ENCODE measurements at places on chromosomes 5 and 9. TPM values are rescaled to one million over a fixed set of nuclear protein-coding genes. Genes with fewer than 3 reads are reported as not detected.
A peak's percentile ranks its signal among the peaks of the same experiment; 100 is the strongest.

DNA sequence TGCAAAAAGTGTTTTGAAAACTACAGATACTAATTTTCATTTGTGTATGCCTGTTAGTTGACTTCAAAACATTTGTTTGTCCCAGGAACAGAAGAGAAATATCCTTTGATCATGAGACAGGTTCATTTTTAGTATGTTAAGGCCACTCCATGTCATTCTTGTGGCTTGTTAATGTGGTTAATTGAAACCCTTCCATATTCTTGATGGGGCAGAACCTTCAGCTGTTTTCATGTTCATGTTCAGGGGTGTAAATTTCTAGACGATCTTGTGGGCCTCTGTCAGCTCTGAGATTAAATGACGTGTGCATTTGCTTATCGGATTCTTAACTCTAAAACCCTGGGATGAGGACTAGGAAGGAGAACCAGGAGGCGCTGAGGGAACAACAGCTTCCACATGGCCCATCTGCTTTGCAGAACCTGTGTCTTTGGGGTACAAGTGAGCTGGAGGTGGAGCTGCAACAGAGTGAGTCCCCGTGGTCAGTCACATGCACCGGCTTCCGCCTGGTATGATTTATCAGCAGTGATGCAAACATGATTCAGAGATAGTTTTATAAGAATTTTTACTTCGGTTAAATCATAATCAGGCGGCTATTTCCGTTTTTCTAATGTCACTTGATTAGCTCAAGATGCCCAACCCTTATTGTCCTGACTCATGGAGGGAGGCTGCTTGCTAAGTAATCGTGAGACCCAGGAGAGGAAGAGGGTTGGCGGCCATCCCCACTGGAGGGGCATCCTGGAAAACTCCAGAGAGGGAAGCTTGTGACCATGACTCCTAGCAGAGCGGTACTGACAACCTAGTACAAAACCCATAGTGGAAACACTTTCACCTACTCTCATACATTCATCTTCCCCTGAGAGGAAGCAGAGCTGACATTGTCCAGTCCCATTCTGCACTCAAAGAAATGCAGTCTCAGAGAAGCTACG lies 138.4 kb downstream of the C9orf152 start:
- DNase-seq: no peak

TLE1 gene
- total RNA-seq: 64.1 TPM

- DNase-seq: no peak
These were observed 12.7 kb downstream of the VAV2 start for GRCh38 chr9:133979273-133979920.

DNA sequence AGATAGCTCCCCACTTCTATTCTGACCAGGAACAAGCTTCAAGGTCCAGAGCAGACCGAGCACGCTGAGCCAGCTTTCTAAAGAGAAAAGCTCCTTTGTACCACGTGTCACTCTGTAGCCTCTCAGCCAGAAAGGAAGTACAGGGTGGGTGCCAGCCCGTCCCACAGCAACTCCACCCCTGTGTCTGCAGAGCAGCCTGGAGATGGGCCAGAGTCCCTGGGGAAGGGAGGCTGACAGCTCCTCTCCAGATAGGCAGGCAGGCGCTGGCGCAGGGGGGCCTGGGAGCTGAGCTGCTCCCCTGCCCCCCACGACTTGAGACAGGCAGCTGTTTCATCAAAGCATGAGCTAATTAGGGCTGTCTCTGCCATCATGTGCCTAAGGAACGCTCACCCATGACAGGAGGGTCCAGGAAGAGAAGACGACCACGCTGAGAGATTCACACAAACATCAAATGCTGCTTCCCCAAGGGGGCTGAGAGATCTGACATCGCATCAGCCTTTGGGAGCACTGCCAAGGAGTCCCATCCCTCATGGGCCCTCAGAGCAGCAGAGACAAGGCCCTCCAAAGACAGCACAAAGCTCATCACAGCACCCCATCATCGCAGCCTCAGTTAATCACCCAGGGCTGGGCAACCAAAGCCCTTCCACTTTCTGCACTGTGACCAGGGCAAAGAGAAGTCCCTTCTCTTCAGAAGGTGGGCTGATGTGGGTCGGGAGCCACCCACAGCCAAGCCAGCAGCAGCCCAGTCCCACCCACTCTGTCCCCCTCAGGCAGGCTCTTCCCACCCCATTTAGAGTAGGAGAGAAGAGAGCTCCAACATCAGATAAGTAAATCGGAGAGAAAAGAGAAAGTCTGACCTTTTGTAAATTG lies 78.5 kb upstream of the LRRTM2 start:
- no peak for DNase-seq

DNA sequence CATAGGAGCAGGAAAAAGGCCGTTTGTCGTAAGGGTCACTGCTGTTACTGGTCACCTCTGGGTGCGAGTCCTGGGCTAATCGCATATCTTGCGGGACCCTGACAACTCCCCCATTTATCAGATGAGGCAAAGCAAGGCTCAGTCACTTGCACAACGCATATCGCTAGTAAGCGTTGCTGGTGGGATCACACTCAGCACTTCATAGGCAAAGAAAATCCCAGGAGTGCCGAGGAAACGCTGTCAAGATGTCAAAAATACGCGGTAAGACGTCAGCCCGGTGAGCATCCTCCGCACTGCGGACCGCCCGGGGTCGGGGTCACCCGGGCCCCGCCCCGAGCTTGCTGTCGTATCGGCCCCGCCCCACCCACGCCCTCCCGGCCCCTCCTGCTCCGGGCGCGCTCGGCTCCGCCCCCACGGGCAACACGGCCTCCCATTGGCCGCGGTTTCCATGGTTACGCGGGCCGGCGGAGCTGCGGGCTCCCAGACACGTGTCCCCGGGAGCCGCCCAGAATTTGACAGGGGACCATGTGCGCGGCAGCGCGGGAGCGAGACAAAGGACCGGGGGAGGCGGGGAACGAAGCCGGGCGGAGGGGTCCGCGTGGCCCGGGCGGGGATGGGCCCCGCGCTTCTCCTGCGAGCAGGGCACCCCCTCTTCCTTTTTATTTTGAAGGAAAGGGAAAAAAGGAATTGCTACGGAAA lies 80.2 kb upstream of the IER5L start:
- DNase-seq: peak; percentile 53

DNA sequence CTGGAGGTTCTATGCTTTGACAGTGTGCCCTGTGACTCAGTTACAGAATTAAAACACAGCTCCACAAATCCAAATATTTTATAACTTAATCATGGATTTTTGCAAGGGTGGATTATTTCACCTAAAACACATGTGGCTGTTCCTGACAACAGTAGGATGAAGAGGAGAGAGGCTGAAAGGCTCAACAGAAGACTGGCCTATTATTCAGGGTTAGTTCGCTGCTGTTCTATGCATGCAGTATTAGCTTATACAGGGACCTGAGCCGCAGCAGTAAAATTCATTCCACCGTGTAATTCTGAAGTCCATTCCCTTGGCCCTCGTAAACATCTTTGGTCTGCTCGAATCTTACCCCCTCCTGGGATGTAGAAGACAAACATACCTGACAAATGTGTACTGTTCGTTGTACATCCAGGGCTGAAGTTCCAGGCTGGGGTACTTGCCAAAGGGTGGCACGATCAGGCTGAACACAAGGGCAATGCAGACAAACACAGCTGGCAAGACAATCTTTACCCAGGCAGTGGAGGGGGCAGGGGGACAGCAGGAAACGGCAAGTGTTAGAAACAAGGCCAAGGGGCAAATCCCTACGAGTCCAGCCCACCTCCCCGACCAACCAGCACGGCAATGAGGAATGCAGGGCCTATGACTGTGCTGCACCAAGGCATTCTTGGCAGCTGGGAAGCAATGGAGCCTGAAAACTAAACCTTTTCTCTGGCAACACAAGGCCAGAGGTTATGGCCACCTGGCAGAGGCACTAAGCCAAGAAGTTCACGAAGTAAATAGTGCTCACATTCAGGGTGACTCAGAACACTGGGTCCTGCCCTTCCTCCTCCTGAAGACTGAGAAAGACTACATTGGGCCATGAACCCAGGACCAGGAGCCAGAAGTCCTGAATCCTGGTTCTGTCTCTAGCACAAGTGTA lies 46.8 kb downstream of the NIPSNAP3B start:
- peak; percentile 92 for DNase-seq

DNA sequence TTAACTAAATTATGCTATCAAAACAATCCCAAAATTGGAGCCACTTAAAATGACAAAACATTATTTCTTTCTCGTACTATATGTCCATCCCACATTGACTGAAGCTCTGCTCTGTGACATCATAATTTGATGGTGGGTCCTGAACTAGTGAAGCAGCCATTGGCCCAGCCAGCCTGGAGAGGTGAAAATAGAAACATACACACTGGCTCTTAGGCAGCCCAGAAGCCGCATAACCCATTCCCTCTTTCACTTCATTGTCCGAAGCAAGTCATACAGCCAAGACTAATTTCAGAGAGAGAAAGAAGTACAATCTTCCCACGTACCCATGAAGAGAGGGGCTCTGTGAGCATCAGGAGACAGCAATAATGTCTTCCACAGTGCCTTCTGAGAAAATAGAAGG lies 342.5 kb downstream of the NFIB start:
- no peak for DNase-seq

DNA sequence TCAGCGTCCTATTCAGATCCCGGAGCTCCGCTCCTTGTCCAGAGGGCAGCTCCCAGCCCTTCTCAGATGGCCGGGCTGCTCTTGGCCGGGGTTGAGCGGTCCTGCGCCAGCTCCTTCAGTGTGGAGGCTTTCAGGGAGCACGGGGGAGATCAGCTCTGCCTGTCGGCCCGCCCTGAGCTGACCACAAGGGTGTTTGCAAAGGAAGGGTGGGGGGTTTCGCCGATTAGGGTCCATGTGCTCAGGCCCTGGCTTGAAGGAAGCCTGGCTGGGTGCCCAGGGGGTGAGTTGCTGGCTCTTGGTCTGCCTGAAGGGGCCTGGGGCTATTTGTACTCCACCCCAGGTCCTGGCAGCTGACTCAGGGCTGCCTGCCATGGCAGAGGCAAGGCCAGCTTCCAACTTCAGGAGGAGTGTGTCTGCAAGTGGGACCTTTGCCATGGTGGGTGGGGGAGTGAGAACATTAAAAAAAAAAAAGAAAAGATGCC lies 250.1 kb upstream of the KLF4 start:
- DNase-seq: no peak

DNA sequence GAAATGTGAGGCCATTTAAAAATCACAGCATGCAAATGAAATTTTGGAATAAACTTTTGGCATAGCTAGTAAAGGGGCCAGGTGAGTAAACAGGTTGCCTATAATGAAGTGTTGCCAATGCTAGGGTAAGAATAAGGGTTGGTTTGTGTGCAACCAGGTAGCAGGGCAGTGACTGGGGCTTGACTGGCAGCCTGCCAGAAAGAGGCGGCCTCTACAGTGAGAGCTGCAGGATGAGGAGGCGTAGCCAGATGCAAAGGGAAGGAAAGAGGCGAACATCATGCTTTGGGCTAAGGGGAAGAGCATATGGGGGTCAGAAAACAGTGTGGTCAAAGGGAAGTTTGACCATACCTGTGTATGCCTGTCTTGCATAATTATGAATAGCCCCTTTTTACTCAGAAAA lies 70.6 kb downstream of the MAST4 start:
- DNase-seq: no peak

AMBP gene
- total RNA-seq: not detected

EXOSC3 gene
- total RNA-seq: 27.6 TPM

- DNase-seq: no peak
These were observed 34.9 kb upstream of the FOXI1 start for GRCh38 chr5:170070556-170071412.

GRCh38 chr5:32173267-32174010 lies 680 bp downstream of the GOLPH3 start:
- no peak for DNase-seq

ELOVL7 gene
- 31.6 TPM for total RNA-seq

- no peak for DNase-seq
These were observed 114.4 kb downstream of the TENT4A start for GRCh38 chr5:6827526-6828219.

- DNase-seq: no peak
These were observed 41.4 kb downstream of the CNOT6 start for GRCh38 chr5:180535573-180535972.

ZFP37 gene
- total RNA-seq: 0.68 TPM

- no peak for DNase-seq
These were observed 31.6 kb downstream of the PRLR start for GRCh38 chr5:35198686-35199085.

GRCh38 chr5:101024299-101024698 lies 121.2 kb upstream of the ST8SIA4 start:
- no peak for DNase-seq

EEIG1 gene
- total RNA-seq: 16.5 TPM

- DNase-seq: no peak
These were observed 887.3 kb upstream of the SEMA6A start for GRCh38 chr5:117461966-117462365.

DNA sequence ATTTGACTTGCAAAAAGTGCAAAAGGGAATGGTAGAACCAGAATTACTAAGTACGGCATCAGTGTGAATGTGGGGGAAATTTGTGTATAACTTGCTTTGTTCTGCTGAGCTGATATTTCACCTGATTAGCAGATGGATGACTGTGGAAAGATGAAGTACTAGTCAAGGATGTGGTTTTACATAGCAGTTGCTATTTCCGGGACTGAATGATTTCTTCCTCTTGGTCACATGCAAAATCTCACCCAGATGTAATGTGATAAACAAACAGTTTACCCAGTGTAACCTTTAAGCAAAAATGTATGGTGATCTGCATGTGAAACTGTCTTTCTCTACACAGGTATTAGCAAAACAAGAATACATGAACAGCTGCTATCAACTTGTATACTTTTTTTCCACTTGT lies 46.1 kb downstream of the DCP2 start:
- DNase-seq: no peak

DPP7 gene
- total RNA-seq: 137 TPM

- DNase-seq: no peak
These were observed 12.8 kb upstream of the PDZD2 start for GRCh38 chr5:31626156-31626555.

DNA sequence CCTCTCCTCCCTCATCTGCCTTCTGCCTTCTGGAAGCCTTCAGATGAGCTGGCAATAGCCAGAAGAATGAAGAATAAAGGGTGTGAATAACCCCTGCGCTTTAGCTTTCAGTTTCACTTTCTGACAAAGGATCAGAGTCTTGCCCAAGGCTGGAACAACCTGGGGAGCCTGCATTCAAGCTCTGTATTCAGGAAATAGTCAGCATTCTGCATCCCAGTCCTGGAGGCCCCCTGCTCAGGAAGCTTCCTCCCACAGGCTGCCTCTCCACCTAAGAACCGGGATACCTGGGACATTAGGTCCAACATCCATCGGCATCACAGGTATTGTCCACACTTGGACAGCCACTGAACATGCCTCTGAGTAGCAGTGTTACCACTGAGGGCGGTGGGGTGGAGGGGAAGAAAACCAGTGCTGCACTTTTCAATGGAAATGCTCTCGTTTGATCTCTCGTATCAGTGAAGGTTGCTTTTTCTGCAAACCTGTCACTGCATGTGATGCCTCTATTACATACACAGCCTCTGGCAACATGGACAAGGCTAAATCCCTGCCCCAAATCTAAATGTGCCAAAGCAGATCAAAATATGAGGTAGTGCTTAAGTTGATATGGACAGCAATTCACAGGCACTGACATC lies 39.8 kb upstream of the ACO1 start:
- DNase-seq: no peak

- DNase-seq: no peak
These were observed 218.7 kb downstream of the ARRDC3 start for GRCh38 chr5:91164424-91164823.

SV2C gene
- total RNA-seq: 0.04 TPM

F2RL2 gene
- total RNA-seq: 2.0 TPM
